Urinary bladder (tissue), 4 donors: ENCODE measurements at places on chromosomes 3 and 15. TPM values are rescaled to one million over a fixed set of nuclear protein-coding genes. Genes with fewer than 3 reads are reported as not detected.

Gene FANCD2OS
- not detected for total RNA-seq

- DNase-seq: no peak
Measured at GRCh38 chr3:24502690-24503089, 8.0 kb upstream of the THRB start.

- DNase-seq: no peak
Measured at GRCh38 chr15:77702211-77702957, 69.7 kb upstream of the LINGO1 start.

Gene CTXN2
- total RNA-seq: not detected

GRCh38 chr15:25937796-25938195, 74.7 kb upstream of the ATP10A start:
- DNase-seq: no peak
